ENCODE measurements at places on chromosomes 7 and 10.

DNA sequence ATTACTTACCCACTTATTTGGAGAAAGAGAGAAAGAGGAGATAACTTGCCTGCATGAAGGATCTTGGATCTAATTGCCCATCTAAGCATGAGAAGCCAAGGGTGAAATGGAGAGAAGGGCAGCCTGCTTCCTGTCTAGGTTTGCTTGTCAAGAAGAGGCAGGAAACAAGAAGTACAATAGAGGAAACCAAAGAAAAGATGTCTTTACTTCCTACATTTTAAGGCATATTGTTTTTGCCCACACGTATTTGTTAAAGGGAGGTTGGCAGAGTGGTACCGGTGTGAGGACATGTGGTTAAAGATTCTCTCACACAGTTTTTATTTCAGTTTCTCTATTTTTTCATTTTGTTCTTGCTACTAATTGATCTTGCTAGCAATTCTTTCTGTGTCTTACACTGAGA lies 6.0 kb upstream of the TAS2R38 start:
- peak; percentile 6 for DNase-seq

GRCh38 chr10:97597778-97598177 lies 8.3 kb downstream of the C10orf62 start:
- no peak for DNase-seq

DNA sequence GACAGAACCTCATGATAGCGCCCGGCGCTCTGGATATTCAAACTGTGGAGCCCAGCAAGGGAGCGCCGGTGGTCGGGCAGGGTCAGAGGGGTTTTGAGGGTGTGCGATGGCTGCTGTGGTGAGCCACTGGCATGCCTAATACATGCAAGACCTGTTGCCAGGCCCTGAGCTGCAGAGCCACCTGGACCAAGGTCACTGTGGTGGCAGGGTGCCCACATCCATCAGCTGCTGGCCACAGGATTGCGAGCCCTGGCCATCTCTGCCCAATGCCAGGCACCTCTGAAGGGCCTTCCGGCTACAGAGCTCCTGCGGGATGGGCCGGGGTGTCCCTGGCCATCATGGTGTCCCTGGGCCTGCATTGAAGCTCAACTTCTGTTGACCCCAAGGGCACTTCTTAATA lies 123.0 kb upstream of the TNRC18 start:
- DNase-seq, result no peak

DNA sequence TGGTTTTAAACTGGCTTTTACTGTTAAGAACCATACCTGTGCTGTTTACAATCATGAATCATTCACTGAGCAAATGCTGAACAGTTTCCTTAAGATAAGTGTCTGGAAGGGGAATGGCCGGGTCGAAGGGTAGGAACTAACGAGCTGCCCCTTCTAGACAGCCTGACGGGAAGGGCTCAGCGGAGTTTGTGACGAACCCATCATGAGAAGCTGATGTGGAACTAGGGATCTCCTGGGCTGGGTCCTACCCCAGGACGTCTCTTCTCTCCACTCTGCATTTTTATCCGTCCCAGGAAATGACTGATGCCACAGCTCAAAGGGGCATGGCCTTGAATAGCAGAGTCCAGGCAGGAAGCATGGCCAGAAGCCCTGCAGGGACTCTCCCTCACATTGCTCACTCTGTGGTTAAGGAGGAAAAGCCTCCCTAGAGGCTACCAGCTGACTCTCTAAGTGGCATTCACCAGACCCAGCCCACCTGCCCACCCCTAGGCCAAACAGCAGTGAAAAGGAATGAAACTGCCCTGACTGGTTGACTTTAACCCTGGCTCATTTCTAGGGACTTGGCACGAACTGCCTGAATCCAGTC lies 112.0 kb downstream of the PFKFB3 start:
- DNase-seq, result no peak

- no peak for DNase-seq
Observed at GRCh38 chr7:46786221-46786954, 795.5 kb downstream of the TNS3 start.

DNA sequence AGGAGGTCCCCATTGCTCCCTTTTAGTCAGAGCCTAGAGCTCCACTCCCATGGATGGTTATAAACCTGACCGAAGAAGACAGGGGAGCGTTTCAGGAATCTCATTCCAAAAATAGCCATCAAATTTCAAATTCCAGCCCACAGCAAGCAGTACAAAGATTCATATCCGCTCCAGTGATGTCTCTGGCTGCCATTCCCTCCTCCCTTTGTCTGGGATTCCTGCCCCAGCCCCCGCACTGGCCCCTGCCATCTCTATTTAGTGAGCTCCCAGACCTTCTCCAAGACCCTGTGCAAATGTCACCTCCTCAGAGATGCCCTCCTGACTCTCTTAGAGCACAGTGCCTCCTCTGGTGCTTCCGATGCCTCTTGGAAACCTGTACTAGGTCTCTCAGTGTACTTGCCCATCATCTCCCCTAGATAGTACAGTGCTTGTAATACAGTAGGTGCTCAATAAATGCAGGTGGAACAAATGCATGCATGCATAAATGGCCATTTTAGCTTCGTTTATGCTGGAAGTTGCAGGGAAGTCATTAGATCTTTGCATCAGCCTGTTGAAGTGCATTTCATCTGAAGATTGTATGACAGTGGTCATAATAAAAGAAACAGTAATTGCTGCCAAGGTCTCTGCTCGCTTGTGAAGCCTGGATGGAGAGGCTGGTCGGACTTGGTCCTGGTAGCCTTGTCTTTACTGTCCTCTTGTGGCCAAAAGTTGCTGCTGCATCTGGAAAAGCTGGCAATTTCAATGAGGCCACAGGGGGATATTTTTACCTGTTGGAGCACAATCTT lies 32.0 kb upstream of the HABP2 start:
- DNase-seq, result no peak

GRCh38 chr10:87658858-87659555 lies 671 bp upstream of the PAPSS2 start:
- DNase-seq, result no peak

GRCh38 chr10:26887611-26888215 lies 27.0 kb upstream of the ABI1 start:
- no peak for DNase-seq

DNA sequence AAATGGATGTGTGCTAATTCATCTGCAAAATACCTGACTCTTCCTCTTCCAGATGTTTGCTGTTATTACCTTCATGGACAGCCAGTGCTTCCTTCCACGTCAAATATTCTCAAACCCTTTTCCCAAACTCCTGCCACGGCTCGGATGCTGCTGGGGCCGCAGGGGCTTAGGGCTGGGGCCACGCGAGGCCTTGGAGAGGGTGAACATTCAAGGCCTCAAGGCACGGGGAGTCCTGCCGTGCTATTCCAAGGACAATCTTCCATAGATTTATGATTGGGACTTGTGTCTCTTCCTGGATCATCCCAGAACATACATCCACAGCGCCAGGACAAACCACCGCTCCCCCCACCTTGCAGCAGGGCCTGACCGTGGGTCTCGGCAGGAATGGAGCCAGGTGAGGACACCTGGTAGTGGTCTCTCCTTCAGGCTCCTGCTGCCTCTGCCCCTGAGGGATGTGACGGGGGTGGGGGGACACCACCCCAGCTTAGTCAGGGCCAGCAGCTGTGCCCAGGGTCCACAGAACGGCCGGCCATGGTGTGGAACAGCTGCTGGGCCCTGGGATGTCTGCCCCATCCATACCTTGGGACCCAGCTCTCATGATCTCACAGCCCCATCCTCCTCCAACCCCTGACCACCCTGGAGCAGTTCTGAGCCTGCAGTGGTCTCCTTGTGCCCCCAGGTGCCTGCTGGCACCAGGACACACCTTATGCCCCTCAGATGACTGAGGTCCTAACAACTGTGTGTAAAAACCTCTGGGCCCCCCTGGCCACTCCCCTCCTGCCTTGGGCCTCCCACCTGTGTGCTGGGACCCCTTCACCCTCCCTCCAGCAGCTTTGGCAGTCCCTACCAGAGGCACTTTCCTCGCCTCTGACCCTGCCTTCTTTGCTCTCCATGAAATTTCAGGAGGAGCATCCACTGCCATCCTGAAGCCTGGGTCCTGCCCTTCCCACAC lies 16.7 kb downstream of the VIPR2 start:
- no peak for DNase-seq

DNA sequence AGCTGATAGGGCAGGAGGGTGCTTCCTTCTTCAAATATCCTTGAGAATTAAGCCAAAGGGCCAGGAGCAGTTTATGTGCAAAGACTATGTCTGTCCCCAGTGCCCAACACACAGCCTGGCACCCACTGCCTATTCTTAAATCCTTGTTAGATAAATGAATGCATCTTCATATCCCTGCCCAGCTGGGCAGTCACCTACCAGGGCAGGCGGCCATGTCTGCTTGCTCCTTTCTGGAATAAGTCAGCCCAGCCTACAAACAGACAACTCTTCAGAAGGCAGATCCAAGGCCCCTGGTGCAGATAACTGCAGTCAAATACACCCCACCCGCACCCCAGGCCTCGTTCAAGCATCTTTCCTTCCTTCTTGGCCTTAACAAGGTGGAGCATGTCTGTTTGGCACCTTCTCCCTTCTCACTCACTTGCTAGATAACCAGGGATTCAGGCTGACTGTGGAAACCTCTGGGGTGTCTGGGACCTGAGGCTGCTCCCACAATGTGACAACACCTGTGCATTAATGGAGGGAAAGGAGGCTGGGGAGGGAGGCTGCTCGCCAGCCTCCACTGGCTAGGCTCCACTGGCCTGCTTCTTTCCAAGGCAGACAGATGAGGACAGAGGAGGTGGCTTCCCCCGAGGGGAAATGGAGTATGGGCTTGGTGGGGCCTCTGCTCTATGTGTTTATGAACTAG lies 59.9 kb upstream of the COL13A1 start:
- no peak for DNase-seq

DNA sequence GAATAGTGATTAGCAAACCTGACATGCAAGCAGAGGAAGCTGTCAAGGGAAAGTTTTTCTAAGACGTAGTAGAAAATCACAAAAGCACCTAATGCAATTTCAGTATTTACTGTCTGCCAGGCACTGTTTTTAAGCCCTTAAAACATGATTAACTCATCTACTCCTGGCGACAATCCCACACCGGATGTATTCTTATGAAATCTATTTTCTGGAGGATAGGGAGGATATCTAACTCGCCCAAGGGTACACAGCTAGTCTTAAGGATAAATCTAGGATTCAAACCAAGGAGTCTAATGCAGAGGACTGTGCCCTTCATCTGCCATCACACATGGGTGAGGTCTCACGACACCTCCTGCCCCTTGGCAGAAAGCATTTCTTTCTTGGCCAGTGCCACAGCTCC lies 47.8 kb upstream of the FIGNL1 start:
- DNase-seq, result no peak

- no peak for DNase-seq
Observed at GRCh38 chr7:17526621-17527020, 228.2 kb downstream of the AHR start.

DNA sequence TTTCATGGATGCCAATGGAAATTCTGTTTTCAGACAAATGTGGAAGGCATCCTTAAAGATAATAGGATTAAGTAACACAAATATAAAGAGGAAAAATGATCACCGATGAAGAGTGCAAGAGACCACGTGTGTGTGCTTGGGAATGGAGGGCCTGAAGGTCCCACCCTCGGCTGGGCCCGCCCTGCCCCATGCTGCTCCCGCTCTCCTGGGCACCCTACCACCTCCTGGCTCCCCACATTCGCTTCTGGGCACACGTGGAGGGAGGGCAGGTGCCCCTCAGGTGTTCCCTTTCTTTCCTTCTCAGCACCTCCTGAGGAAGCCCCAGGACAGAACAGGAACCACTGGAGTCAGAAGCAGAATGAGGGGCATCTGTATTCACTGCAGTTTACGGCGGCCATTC lies 367.6 kb downstream of the DNAJB6 start:
- no peak for DNase-seq

- DNase-seq, result no peak
Observed at GRCh38 chr7:67407392-67408071, 410.9 kb downstream of the TYW1 start.

- no peak for DNase-seq
Observed at GRCh38 chr10:82680608-82681007, 805.6 kb downstream of the NRG3 start.

DNA sequence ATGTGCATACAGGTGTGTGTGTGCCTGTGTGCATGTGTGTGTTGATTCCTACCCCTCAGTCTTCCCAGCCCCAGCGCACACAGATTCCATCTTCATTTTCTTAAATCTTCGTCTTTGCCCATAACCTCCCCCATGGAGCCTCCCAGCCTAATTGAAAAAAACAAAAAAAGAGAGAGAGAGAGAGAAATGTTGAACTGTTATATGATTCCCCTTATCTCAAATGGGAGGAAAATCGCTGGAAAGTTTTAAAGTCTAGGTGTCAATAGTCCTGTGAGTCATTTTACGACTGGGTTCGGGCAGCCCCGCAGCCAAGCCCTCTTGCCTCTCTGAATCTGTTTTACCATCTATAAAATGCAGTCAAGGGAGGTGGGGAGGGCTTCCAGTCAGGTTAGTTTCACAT lies 60.9 kb downstream of the SPOCK2 start:
- DNase-seq, result no peak

DNA sequence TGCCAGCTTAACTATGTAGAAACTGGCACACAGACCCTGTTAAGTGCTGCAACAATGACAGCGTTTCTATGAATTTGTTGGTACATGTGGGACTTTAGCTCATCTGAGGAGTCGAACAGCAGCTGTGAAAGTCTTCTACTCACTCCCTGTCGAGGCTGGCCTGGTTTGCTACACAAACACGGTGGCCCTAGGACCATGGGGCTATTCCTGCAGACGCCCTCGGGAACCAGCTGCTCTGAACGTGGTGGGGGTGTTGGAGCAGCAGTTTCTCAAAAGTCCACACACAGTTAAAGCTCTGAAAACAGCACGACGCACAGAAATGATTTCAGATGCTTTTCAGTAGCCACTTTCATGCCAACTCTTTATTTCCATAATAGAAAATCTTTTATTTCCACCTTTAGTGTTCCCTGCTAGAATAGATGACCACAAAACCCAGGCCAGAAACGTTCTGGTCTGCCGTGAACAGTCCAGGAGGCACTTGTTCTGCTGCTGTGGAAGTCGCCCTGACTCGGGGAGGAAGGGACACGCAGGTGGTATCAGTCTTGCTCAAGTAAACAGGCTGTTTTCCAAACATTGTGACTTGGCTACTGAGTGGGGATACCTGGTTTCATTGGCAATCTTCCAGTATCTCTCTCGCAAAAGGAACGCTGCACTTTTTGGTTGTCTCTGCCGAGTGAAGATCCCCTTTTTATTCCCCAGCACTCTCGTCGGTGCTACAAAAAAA lies 21.5 kb downstream of the GUSB start:
- no peak for DNase-seq

- DNase-seq, result no peak
Observed at GRCh38 chr10:110510086-110510485, 12.4 kb downstream of the DUSP5 start.

- DNase-seq, result no peak
Observed at GRCh38 chr10:2981361-2981801, 86.0 kb upstream of the PFKP start.

GRCh38 chr10:101481256-101481655 lies 106.8 kb downstream of the POLL start:
- DNase-seq, result no peak

DNA sequence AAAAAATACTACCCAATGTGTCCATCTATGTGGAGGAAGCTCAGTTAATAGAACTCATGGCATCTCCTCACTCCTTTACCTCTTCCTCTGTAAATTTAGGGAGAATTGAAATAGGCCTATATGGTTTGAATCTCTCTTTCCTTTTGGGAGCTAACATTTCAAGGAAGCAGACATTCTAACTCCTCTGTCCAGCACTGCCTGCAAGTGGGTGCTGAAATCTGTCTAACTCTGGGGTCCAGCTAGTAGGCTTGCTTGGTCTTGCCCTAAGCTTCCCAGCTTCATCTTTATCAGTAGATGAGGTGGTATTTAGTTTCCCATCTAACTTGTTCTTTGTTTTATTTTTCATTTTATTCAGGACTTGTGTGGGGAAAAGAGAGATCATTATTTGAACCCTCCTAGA lies 23.2 kb downstream of the CYCS start:
- DNase-seq, result no peak

GRCh38 chr10:72542396-72542815 lies 83.5 kb downstream of the MICU1 start:
- DNase-seq, result no peak
